Fibroblast of skin of left quadriceps (primary cell): ENCODE measurements at places on chromosomes 2 and 18.

GRCh38 chr2:235084424-235084823, 132.6 kb downstream of the SH3BP4 start:
- DNase-seq: no peak

DNA sequence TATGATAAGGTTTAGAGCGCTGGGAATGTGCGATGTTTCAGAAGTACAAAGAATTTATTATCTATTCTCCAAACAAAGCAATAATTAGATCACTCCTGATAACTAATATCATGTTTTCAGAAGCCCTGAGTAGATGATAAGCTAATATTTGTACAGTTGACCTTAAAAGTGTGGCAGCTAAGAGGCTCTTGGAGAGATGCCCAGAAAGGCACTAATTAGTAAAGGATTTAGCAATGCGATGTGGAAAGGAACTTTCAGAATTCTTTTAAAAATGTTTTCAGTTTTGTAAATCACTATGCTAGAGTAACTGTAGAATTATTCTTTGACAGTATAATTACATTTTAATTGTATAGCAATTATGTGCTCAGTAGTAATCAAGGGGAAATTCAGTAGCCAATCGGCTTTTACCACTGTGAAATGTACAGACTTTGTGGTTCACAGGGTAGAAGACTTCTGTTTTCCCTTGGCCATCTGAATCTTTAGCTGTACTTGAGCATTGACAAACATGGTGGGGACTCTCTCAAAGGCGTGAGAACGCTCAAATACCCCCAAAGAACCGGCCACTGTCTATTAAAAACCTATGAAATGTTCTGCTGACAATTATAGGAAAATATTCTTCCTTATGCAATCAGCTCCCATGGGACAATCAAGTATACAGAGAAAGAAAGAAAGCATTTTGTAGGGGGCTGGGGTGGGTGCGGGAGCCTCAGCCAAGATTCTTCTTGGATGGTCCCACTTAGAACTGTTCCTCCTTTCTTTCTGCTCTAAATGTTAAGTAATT, 262.8 kb upstream of the AGAP1 start:
- peak; percentile 63 for DNase-seq

- DNase-seq: peak; percentile 58
Observed at GRCh38 chr2:224366267-224366844, 35.6 kb downstream of the FAM124B start.

GRCh38 chr2:197982565-197982964, 178.2 kb downstream of the PLCL1 start:
- DNase-seq: no peak

DNA sequence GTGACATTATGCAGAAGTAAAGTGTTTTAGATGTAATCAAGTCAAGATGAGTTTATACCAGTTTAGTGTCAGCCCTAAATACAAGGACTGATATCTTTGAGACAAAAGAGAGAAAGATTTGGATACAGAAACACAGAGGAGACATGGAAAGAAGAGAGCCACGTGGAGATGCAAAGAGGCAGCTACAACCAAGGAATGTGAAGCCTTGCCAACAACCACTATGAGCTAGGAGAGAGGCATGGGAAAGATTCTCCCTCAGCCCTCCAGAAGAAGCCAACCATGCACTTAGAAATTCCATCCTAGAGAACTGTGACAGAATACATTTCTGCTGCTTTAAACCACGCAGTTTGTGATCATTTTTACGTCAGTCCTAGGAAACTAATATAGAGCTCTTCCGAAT, 217.2 kb downstream of the DOK6 start:
- peak; percentile 53 for DNase-seq

DNA sequence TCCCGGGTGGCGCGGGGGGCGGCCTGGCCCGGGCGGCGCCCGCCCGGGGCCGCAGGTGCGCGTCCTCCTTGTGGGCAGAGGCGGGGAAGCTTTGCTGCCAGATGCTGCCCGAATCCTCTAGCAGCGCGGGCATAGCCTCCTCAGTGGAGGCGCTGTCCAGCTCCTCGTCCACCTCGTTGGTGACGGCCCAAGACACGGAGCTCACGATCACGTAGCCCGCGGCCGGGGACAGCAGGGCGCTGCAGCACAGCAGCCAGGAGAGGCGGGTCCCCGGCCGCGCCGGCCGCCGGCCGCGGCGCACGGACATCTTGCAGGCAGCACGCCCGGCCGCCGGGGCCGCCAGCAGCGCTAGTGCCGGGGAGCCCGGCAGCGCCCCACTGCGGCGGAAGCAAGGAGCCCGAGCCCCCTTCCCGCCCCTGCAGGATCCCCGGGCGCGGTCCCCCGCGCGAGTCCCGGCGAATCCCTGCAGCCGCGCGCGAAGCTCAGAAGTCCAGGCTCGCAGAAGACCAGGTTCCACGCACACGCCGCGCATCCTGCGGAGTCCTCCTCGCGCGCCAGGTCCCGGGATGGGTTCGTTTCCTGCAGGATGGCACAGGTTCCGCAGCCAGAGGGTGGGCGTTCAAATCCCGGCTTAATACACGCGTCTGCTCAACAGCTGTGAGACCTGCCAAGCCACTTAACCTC, at the start of gene CREG2:
CREG2 (minus strand) TSS at position 353 of the 684 bp plus-strand sequence; CDS start at position 307, 46 bp downstream.
- no peak for DNase-seq

DNA sequence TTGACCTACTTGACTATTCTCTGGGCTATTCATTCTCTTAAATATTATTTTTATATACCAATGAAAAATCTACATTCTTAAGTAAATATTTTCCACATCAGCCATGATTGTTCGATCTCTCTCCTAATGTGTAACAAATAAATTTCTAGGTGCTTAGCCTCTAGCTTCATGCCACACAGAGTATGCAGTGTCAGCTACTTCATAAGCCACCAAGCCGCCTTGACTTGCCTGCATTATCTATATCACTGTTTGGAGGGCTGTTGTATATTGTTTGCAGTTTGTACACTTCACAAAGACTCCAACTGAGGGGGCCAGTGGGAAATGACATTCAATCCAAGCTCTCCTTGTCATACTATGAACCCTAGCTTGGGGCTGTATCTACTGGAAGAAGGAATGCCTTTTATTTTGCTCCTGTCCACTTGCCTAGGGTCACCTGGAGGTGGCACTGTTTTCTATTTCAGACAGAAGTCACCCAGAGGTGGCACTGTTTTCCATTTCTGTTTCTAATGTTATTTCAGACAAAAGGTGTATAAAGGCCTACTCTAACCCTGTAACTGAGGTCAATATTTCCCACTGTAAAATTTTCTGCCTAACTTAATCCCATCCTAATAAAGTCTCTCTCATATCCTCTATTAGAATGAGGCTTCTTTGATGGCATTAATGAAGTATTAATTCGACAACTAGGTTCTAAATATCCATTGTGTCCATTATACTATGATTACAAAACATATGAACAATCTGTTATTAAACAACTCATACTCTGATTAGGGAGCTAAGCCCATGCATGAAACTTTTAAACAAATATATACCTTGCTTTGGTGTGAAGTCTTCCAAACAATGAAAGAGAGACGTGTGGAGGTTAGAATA, 36.4 kb downstream of the COL5A2 start:
- no peak for DNase-seq

DNA sequence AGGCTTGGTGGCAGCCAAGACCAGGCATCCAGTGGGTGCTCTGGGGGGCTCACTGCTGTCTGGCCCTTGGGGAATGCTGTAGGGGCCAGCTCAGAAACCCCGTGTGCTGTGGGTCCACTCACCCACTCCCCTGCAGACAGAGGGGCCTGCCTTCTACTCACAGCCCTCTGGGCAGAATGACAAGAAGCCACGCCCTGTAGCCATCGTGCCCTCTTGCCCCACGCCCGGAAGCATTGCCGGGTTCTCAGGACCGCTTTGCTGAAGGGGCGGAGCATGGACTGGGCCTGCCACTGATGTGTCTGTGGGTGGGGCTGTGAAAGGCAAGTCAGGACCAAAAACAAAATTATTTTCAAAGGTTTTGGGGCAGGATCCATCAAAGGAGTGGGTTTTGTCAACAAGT, 27.8 kb downstream of the GLI2 start:
- DNase-seq: no peak

DNA sequence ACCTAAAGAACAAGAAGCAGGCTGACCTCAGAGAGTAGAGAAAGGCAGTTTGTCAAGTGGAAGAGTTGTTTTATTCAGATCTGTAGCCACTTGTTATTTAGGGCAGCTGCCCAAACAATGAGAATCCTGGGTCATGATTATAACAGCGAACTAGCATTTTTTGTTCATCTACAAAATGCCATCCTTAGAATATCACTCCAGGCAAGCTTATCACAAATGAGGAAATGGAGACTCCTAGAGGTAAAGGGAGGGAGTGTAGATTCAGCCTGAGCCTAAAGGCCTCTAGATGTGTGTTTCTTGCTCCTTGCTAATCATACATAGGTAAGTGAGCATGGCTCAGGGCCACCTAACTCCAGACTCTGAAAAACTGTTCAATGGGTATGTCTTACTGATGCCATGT, 126.1 kb downstream of the HNMT start:
- DNase-seq: peak; percentile 29

GRCh38 chr18:22020127-22020866, 149.1 kb upstream of the GATA6 start:
- DNase-seq: no peak

GRCh38 chr2:59093571-59093970, 852.4 kb upstream of the FANCL start:
- no peak for DNase-seq

DNA sequence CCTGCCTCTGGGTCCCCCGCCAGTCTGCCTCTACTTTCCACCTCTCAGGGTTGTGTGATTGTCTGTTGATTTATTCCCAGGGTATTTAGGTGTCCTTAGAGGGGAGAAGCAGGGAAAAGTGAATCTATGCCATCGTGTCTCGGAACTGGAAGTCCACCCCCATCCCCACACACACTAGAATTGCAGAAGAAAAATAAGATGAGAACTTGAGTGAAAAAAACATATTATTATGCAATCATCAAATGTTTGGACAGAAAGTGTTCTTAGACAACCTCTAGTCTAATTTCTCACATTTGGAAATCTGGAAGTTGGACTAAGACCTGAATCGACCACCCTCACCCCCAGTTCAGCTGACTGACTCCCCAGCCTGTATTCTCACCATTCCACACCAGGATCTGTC, 14.1 kb upstream of the CASP8 start:
- no peak for DNase-seq

DNA sequence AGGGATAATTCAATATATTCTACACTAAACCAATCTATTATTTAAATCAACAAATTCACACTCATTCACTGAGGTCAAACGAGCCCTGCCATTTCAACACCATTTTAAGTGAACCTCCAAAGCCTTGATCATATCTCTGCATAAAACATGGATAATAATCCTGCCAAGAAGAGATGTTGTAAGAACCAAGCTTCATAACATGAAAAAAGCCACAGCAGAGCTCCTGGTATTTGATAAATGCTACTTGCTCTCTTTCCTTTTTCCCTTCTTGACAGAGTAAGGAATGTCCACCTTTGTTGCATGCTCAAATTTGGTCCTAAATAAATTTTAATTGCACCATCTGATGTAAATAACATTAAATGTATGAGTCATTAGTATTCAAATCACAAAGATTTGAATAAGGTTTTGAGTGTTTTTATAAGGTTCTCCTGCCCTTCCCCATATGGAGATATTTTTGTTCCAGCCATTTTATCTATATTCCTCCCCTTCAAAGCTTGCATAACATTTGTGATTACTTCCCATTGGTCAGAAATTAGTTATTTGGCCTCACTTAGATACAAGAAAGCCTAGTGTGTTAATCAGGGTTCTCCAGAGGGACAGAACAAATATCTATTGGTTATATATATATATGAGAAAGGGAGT, 318.8 kb downstream of the RND3 start:
- DNase-seq: peak; percentile 84

DNA sequence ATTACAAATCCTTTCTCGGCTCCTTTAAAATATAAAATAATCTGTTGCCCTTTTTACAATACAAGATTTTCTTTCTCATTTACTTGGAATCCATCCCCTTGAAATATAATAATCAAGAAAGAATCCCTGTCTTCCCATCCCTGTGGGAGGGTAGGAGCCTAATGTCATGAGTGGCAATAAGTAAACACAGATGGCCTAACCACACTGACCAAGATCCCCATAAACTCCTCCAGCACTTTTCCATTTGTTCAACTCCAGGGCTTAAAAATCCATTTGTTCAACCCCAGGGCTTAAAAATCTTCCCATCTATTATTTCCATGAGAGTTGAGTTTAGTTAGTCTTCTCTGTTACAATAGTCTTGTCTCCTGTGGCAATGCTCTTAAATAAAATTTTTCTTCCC, 297.6 kb downstream of the CDH7 start:
- no peak for DNase-seq

DNA sequence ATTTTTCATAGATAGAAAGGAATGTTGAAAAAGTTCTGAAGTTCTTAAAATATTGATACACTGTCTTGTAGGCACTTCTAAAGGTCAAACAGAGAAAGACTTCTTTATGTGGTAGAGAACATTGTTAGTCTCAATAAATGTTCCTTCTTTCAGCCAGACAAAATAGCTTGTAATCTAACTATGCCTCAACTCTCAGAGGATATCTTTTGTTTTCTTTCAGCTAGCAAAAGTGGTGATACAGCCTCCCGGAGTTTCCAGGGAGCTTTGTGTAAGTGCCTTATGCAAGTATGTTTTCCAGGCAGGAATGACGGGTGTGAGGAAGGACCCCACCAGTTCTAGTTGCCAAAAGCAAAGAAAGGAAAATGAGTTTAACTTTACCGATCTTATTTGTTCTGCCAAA, 452.1 kb upstream of the ST6GAL2 start:
- no peak for DNase-seq

DNA sequence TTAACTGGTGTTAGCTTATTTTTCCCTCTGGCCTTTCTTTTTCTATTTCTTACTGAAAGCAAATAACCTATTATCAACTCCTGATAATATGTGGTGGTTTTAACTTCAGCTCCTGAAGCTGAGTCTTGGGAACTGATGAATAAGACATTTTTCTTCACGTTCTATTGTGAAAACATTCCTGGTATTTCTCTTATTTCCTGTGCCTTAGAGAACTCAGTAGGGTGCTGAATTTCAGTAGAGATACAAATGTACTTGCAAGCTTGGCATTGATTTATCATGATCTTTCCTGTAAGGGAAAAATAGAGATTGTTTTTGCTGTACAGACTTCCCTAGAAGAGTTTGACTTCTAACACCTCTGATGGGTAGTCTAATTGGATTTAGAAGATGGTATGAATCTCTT, 52.8 kb upstream of the DCC start:
- peak; percentile 26 for DNase-seq

GRCh38 chr2:47519604-47520301, 116.8 kb downstream of the MSH2 start:
- no peak for DNase-seq

- DNase-seq: no peak
Observed at GRCh38 chr2:23616630-23617029, 231.7 kb downstream of the KLHL29 start.

DNA sequence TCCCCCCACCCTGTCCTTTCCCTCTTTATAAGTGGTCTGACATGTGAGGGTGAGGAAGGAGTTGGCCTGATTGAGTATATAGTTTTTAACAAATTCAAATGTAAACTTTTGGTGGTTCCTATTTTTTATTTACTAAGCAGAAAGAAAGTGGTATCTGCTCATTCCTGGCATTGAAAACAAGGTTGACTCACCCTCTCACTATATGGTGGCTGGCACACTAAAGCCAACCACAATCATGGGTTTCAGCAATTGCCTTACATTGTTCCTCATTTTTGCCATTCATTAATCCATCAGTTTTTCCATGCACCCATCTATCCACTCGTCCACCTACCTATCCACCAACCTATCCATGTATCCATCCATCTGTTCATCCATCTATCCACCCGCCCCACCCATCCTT, 75.4 kb upstream of the IGFBP5 start:
- DNase-seq: no peak
